ENCODE measurements at places on chromosomes 2 and 18.

GRCh38 chr2:207599636-207600035, 25.6 kb downstream of the METTL21A start:
- no peak for DNase-seq

GRCh38 chr2:37323176-37323780, 1.4 kb downstream of the PRKD3 start:
- DNase-seq, result no peak

- DNase-seq, result no peak
Measured at GRCh38 chr18:2856547-2857170, 9.9 kb downstream of the EMILIN2 start.

DNA sequence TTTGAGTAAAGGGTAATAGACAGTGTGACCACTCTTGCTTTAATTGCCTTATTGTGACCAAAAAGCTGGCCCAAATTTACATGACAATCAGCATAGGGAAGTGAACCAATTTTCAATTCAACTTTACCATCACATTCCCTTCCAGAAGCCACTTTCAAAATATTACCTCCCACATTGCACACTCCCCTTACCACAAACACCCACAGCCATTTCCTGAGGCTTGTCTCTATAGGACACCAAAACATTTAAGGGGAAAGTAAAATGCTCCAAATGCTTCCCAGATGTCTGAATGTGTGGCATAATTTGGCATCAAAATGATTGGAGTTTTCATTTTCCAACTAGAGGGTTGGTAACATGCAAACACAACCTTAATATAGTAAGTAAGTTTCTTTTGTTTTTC, 616.1 kb downstream of the SLC4A3 start:
- DNase-seq, result no peak

All from tongue (tissue), 3 donors.